ENCODE measurements at places on chromosomes 4 and X.

GRCh38 chr4:189809839-189810238 lies 130.8 kb upstream of the FRG1 start:
- no peak for DNase-seq

DNA sequence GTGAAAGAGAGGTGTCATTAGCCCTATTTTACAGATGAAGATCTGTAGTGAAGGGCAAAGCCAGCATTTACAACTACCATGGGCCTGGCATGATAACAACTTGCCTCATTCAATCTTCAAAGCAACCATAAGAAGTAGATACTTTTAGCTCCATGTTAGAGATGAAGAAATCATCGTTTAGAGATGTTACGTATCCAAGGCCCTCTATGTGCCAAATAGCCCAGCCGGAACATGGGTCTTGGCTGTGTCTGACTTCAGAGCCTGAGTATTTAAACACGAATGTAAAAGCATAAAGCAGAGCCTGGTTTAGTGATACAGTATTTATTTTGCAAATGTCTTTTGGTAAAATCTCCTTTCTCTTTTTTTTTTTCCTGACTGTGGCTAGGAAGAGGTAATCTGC lies 197.1 kb downstream of the RASL11B start:
- no peak for DNase-seq

GRCh38 chr4:40283968-40284367 lies 51.2 kb upstream of the CHRNA9 start:
- DNase-seq: no peak

DNA sequence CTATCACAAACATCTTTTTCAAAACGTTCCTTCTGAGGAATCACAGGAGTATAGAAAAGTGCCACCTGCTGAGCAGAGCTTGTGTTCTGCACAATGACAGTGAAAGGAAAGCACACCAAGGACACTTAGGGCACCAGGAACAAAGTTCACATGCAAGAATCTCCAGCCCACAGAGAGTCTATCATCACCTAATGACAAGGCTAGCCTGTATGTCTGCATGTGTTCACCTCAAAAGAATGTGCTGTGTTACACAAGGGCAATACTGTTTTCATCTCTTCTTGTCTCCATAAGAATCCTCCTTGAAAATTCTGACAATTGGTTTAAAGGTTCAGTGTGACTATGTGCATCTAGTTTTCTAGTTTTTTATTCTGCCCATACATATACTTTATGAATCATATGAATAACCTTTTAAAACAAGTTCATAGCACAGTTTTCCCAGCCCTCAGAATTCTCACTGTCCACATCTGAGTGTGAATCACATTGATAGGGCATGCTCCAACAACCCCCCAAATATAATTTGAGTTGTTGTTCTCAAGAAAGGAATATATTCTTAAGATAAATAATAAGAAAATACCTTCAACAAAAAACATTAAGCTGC lies 118.0 kb downstream of the PWWP3B start:
- no peak for DNase-seq

DNA sequence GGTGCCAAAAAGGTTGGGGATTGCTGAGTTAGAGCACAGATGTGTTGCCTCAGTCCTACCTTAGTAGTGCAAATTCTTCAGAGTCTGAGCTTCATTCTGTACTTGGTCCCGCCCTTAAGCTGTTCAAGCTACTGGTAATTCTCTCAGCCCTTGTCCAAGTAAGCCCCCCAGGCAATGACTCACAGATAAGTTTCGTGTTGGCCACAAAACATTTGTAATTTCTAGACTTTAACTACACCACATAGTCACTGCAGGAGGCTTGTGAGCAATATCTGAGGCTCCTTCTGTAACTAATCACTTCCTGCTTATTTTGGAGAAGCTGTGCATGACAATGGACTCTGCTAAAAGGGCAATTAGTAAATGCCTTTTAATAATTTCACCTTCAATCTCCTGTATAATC lies 1420.5 kb downstream of the PCDH7 start:
- DNase-seq: no peak

GRCh38 chrX:19578956-19579355 lies 63.6 kb upstream of the MAP3K15 start:
- no peak for DNase-seq

DNA sequence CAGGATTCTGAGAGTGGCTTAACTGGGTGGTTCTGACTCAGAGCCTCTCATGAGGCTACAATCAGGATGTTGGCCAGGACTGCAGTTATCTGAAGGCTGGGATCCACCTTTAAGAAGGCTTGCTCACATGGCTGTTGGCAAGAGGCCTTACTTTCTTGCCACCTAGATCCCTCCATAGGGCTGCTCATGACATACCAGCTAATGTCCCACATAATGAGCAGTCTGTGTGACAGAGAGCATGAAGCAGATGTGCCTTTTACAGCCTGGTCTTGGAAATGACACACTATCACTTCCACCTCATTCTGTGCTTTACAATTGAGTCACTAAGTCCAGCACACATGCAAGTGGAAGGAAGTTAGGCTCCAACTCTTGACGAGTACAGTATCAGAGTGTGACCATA lies 4.3 kb upstream of the RBM3 start:
- no peak for DNase-seq

DNA sequence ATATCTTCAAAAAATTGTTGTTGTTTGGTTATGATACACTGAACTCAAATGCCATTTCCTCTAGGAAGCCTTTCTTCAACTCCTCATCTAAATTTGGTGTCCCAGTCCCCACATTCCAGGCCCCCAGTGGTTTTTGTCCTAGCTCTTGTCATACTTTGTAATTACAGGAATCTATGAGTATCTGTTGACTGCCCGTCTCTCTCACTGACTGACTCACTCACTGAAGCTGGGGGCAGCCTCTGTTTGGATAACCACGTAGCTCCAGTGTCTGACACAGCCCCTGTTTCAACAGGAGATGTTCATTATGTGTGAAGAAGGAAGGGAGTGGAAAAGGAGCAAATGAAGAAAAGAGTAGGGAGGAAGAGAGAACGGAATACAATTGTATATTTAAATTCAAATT lies 284.1 kb upstream of the TENM3 start:
- DNase-seq: no peak

DNA sequence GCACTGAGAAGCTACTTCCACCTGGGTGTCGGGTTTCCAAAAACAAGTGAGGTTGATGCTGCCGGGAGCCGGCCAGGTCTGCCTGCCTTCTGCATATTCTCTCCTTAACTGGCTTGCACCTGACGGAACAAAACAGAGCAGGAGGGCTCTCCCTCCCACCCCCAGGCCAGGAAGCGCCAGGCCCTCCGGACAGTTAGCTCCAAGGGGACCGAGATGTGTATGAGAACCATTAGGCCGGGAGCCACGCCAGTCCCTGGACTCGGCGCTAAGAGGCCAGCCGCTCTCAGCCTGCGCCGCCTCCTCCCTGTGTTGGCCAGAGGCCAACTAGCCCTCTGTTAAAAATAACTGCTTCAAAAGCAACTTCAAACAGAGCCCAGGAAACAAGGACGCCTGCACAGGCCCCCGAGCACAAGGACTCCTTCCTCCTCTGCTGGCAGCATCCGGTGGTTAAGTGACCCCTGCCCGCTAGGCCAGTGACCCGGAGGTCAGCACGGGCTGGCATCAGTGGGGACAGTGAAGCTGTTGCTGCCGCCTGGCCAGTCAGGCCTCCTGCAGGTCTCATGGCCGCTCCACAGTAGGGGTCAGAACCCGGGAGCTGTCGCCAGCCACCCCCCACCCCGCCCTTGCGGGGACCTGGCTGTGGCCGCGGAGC lies 107.9 kb downstream of the ABLIM2 start:
- peak; percentile 45 for DNase-seq

DNA sequence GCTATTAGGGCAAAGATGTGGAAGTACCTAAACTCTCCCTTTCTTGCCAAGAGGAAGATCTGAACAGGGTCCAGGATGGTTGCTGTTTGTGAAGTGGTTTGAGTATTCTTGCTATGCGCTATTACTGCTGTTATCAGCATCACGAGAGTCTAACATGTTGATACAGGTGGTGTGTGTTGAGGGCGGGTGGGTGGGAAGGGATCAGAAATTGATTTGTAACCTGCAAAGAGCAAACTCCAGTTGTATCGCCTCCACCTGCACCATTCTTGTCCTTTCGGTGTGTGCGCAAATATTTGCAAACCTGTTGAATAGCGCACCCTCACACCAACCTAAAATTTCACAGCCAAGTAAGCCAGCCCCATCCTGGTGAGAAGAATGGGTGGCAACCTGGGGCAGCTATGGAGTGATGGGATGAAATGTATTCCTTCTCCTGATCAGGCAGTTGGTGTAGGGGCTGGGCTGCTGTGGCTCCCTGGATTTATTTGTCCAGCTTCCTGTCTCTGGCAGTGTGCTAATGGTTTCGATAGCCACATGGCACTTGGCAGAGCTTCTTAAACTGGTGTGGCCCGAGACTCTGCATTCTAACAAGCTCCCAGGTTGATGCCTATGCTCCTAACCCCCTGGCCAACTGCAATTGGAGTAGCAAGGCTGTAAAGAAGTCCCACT lies 102.6 kb upstream of the SCML1 start:
- no peak for DNase-seq

DNA sequence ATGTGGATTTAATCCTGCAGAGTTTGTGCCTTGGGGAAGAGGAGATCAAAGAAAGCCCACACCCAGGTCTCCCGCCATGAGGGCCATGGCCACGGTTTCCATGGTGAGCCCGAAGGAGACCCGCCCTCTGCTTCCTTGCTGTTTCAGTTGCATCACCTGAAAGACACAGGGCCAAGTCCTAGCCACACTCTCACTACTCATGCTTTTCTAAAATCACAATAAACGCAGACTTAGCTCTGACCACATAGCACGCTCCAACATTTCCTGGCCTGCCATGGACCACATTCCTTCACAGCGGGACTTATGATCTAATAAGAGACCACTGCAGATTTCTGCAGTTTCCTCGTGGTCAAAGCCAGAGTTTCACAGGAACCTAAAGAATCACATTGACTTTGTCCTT lies 426.0 kb upstream of the NR3C2 start:
- DNase-seq: no peak

DNA sequence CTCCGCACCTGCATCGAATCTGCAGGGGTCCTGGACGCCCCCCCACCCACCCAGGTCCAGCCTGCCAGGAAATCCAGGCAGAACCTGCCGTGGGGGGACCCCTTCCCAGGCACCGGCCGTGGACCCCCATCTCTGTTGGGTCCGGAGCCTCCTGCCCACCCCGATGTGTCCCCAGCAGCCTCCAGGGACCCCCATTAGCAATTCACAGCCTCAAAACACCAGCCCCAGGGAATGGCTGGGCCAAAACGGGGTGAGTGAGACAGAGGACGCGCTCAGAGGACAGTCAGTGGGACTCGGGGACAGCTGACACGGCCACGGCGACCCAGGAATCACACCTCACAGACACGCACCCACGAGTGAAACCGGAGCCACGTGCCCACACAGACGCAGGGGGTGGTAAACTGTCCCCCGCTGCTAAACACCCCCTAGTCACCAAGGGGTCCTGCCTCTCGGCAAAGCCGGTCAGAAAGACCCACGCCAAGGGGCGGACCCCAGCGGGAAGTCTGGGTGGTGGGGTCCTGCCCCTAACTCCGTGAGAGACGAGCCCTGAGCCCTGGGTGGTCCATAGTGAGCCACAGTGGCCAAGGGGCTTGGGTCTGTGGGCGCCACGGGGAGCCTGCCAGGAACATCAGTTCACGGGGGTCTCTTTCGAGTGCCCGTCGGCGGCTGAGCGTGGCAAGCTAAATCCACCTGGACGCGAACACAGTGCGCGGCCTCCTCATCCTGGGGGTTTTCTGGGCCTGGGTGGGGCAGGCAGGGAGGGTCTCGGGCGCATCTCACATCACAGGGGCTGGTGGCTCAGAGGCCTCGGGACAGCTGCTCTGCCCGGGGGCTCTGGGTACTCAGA lies 126.5 kb upstream of the NKX1-1 start:
- no peak for DNase-seq

DNA sequence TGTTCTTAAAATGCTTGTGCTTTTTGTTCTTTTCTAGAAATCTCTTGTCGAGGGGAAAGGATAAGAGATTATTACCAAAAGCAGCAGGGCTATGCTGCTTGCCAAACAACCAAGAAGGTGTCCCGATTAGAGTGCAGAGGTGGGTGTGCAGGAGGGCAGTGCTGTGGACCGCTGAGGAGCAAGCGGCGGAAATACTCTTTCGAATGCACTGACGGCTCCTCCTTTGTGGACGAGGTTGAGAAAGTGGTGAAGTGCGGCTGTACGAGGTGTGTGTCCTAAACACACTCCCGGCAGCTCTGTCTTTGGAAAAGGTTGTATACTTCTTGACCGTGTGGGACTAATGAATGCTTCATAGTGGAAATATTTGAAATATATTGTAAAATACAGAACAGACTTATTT lies 81.5 kb upstream of the PACRGL start:
- no peak for DNase-seq

DNA sequence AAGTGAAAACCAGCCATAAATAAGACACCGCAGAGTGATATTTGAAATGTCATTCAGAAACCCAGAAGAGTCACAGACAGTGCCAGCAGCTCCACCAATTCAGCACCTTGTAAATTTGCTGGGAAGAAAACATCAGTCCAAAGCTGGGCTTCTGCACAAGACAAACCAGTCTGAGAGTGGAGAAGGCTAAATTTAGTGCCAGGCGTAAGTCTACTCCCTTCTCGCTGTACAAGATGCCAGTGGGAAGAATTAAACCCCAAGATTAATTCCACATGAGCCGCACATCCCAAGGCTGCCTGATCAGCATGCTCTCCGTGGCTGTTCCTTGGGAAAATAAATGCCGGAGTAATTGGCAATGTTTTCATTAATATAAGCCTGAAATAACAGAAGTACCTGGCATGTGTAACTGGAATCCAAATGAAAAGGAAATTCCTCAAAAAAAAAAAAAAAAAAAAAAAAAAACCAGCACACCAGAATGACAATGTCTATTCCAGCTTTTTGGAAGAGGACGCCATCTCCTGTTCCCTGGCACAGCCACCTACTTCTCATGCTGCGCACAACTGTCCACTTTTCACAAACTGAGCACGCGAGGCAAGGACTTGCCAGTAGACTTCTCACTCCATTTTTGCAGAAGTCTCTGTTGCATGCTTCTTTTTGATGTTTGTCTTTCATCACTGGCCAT lies 95.5 kb downstream of the NSUN7 start:
- DNase-seq: peak; percentile 49

GRCh38 chr4:112888622-112889021 lies 160.8 kb upstream of the ANK2 start:
- DNase-seq: no peak

DNA sequence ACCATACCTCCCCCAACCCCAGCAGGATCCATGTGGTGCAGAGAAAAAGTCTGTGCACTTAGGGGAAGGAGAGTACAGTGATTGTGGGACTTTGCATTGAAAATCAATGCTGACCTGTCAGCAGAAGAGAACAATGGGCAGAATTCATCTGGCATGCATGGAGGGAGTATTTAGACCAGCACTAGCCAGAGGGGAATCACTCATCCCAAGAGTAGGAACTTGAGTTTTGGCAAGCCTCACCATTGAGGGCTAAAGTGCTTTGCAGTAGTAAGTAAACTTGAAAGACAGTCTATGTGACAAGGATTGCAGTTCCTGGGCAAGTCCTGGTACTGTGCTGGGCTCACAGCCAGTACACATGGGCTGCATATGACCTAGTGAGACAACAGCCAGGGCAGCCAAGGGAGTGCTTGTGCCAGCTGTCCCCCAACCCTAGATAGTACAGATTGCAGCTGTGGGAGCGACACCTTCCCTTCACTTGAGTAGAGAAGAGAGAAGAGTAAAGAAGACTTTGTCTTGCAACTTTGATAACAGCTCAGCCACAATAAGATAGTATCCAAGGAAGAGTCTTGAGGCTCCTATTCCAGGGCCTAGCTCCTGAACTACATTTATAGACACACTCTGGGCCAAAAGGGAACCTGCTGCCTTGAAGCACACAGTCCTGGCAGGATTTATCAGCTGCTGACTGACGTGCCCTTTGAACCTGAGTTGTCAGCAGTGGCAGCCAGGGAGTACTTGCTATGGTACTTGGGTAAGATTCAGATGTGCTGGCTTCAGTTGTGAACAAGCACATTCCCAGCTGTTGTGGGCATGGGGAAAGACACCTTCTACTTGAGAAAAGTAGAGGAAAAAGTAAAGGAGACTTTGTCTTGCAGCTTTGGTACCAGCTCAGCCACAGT lies 48.7 kb downstream of the HDX start:
- peak; percentile 0 for DNase-seq
